ENCODE measurements at places on chromosomes 11 and 22. TPM values are rescaled to one million over a fixed set of nuclear protein-coding genes. Genes with fewer than 3 reads are reported as not detected.

GRCh38 chr22:30556388-30556787 lies 9.8 kb upstream of the SEC14L6 start:
- H3K36me3 ChIP-seq: no peaks in the 10 kb centered on the region
- no peak for DNase-seq
- H3K4me3 ChIP-seq: no peak overlapping the region
- H3K27me3 ChIP-seq: peaks cover 2% of the 10 kb centered on the region

- peaks cover 7% of the 10 kb centered on the region for H3K27me3 ChIP-seq
- no peak overlapping the region for H3K27ac ChIP-seq
- H3K4me3 ChIP-seq: no peak overlapping the region
- H3K4me1 ChIP-seq: no peaks in the 10 kb centered on the region
- H3K36me3 ChIP-seq: no peaks in the 10 kb centered on the region
- no peak for DNase-seq
Measured at GRCh38 chr11:1236316-1237127, 13.7 kb downstream of the MUC5B start.

- H3K27ac ChIP-seq: no peak overlapping the region
- DNase-seq: no peak
- no peaks in the 10 kb centered on the region for H3K36me3 ChIP-seq
Measured at GRCh38 chr11:33900159-33900840, 8.4 kb upstream of the LMO2 start.

DNA sequence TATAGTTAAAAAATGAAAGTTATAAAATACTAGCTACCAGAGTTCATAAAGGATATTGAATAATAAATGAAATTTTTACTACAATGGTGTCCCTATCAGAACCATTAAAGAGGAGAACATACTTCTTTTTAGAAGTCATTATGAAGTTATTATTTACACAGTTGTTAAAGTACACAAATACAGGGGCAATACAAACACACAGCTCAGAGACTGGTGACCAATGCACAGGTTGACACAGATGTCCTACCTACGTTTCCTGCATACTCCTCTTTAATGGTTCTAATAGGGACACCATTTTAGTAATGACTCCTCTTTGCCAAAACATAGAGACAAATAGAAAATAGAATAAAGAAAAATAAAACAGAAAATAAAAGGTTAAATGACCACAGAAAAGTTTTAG lies 10.1 kb downstream of the NLRP10 start:
- H3K4me3 ChIP-seq: no peak overlapping the region
- DNase-seq: no peak
- H3K4me1 ChIP-seq: no peaks in the 10 kb centered on the region
- no peaks in the 10 kb centered on the region for H3K27me3 ChIP-seq
- no peak overlapping the region for H3K27ac ChIP-seq

- no peak for DNase-seq
- H3K27me3 ChIP-seq: peaks cover 24% of the 10 kb centered on the region
- peak overlapping the region; percentile 81 for H3K27ac ChIP-seq
- no peak overlapping the region for H3K4me3 ChIP-seq
Measured at GRCh38 chr11:62554387-62555167, 8.0 kb upstream of the AHNAK start.

GRCh38 chr11:77069969-77070582 lies 3.3 kb downstream of the CAPN5 start:
- no peak overlapping the region for H3K27ac ChIP-seq
- H3K27me3 ChIP-seq: peaks cover 17% of the 10 kb centered on the region
- DNase-seq: no peak
- peaks cover 8% of the 10 kb centered on the region for H3K36me3 ChIP-seq

DNA sequence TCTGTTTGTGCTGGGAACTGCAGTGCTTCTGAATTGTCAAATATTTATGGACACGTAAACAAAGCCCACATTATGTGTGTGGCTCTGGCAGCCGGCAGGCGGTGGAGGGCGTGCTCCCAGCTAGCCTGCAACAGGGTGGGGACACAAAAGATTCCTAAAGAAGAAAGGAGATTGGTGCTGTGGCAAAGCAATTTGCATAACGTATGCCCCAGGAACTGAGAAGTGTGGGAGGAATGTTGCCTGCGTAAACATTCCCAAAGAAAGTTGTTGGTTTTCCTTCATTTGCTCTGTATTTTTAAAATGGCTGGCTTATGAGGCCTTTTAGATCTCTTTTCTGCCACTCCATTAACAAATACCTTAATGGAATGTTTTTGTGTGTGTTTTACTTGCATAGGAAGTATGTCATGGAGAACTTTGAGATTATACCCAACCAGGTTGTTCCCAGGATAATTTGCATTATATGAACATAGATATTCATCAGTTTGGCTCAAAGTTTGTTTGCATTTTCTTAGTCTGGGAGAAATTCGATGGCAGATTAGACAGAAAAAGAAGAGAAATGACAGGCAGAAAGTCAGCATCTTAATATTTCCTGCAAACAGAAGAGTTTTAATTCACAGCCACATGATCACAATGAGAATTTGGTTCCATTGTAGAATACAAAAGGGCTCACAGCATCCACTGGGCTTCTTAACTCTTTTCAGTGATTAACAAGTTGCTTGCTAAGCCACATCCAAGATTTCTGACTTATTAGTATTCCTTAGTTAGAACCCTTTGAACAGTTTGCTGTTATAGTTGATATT lies 41.8 kb upstream of the DLAT start:
- peak overlapping the region; percentile 81 for H3K27ac ChIP-seq
- peak overlapping the region; percentile 33 for H3K4me3 ChIP-seq
- peaks cover 4% of the 10 kb centered on the region for H3K27me3 ChIP-seq
- H3K4me1 ChIP-seq: peaks cover 8% of the 10 kb centered on the region
- H3K36me3 ChIP-seq: peaks cover 3% of the 10 kb centered on the region

DNA sequence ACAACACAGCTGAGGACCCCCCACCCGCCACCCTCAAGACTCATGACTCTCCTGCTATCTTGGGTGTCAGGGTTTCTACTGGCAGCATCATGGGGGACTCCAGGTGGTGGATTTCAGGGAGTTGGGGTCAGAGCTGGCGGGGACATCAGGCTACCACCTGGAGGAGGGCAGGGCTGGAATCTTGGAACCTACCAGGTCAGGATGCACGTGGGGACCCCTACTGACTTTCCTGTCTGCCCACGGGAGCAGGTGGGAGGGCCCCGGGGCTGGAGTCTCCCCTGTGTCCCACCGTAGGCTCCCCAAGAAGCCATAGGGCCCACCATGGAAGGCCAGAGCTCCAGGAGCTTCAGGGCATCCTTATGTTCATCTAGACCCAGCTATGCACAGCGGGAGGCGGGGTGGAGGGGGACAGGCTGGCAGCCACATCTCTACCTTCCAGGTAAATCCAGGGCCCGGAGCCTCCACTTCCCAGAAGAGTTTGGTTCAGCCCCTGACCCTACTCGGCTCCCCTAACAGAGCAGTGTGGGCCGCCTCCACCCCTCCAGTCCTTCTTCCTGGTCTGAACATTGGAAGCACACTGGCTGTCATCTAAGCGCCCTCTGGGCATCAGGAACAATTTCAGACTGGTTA lies 10.0 kb downstream of the SLC37A2 start:
- no peak overlapping the region for H3K27ac ChIP-seq
- H3K4me3 ChIP-seq: no peak overlapping the region
- H3K27me3 ChIP-seq: peaks cover 20% of the 10 kb centered on the region
- H3K4me1 ChIP-seq: peaks cover 26% of the 10 kb centered on the region
- DNase-seq: no peak
- no peaks in the 10 kb centered on the region for H3K36me3 ChIP-seq

GRCh38 chr11:88157370-88157769 lies 17.9 kb downstream of the RAB38 start:
- no peak overlapping the region for H3K4me3 ChIP-seq
- no peaks in the 10 kb centered on the region for H3K4me1 ChIP-seq

DNA sequence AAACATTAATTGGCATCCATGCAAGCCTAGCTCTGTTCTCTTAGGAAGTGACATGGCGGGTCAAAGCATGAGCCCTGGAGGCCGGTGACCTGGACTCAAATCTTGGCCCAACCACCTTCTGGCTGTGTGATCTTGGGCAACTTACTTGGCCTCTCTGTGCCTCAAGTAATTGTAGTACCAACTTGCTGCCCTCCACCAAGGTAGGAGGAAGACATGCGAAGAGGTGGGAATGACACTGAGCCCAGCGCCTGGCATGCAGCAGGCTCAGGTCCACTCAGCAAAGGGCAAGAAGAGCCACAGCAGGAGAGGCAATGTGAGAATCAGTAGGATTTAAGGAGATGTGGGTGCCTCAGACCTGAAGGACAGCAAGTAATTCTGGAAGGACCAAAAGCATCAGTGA lies 59.6 kb upstream of the SLC22A12 start:
- H3K27ac ChIP-seq: no peak overlapping the region
- no peak for DNase-seq
- no peaks in the 10 kb centered on the region for H3K36me3 ChIP-seq
- H3K4me3 ChIP-seq: no peak overlapping the region
- peaks cover 2% of the 10 kb centered on the region for H3K27me3 ChIP-seq
- H3K4me1 ChIP-seq: no peaks in the 10 kb centered on the region

Gene UBQLNL
- 4.4 TPM for total RNA-seq

Gene C1QTNF5
- 26.0 TPM for total RNA-seq

Gene CHEK2
- 11.2 TPM for total RNA-seq

Gene KCNQ1OT1
- 1.2 TPM for total RNA-seq

Gene MRPL17
- total RNA-seq: 44.8 TPM

Gene SAA4
- not detected for total RNA-seq

Gene EFCAB6
- 0.69 TPM for total RNA-seq

Gene PAMR1
- total RNA-seq: 0.82 TPM

Measured in endothelial cell (in vitro differentiated cells).